ENCODE measurements at places on chromosomes 1 and 21.

GRCh38 chr1:197771904-197772556, 3.2 kb downstream of the DENND1B start:
- no peak for DNase-seq

GRCh38 chr1:230992100-230992774, 13.3 kb downstream of the ARV1 start:
- DNase-seq: no peak

DNA sequence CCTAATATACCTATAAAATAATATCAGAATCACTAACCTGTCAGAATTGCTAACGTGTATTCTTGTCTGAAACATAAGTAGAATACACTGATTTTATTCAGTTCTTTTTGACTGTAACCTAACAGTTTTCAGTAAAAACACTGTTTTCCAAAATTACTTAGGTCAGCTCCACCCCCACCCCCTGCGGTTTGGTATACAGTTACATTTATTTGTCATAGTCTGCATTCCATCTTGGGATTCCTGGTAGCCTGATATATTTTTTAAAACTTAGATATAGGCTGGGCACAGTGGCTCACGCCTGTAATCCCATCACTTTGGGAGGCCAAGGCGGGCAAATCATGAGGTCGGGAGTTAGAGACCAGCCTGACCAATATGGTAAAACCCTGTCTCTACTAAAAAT, 19.8 kb upstream of the ABCD3 start:
- DNase-seq: no peak

GRCh38 chr1:209375097-209375496, 208.4 kb upstream of the CAMK1G start:
- DNase-seq: no peak

DNA sequence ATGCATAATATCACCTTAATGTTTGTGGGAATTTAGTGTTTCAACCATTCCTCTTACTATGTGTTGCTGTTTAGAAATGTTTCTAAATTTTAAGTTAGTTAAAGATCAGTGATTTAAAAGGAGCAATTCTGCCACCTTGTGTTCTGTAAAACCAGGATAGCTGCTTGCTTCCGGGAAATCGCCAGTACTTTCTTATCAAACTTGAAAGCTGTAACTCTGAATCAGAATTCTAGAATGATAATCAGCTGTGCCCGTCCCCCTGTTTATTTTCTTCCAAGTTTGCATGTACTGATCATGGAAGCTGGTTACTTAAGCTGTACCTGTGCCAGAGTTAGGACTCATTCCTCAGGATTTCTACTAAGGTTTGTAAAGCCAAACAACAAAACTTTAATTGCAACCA, 656.4 kb downstream of the LTN1 start:
- no peak for DNase-seq

DNA sequence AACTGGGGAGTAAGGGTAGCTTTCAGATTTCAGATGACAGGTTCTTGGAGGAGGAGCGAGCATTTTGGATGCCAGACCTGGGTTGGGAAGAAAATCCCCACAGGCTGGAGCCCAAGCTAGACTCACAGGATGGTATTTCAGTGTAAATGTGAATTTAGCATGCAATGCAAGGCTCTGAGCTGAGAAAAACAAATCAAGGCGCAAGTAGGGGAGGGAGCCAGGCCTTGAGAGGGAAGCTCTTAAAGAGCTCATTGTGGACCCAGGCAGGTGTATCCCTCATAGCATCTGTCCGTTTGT, 386.1 kb downstream of the MATN1 start:
- no peak for DNase-seq
